Dermis microvascular lymphatic vessel endothelial cell (primary cell): ENCODE measurements at places on chromosomes 5 and 9. TPM values are rescaled to one million over a fixed set of nuclear protein-coding genes. Genes with fewer than 3 reads are reported as not detected.

The OTULINL gene
- 0.26 and 1.1 TPM in 2 replicates for total RNA-seq

The TLR4 gene
- total RNA-seq = 165 and 172 TPM in 2 replicates

The CARTPT gene
- not detected in 2 replicates for total RNA-seq

The SV2C gene
- total RNA-seq = under 0.01 TPM in 1 of 2 replicates, not detected in the other

The C6 gene
- total RNA-seq = not detected in 2 replicates

The EPB41L4A gene
- 17.8 and 27.6 TPM in 2 replicates for total RNA-seq

The KIF20A gene
- total RNA-seq = 22.4 and 52.5 TPM in 2 replicates

The PTGDS gene
- 0.13 and 0.25 TPM in 2 replicates for total RNA-seq

The NUTM2G gene
- total RNA-seq = not detected in 2 replicates
